ENCODE measurements at places on chromosomes 1 and 21. TPM values are rescaled to one million over a fixed set of nuclear protein-coding genes. Genes with fewer than 3 reads are reported as not detected.

GRCh38 chr1:63960326-63960725, 186.5 kb downstream of the ROR1 start:
- H3K36me3 ChIP-seq = no peaks in the 10 kb centered on the region
- DNase-seq = no peak
- H3K27ac ChIP-seq = no peak overlapping the region

DNA sequence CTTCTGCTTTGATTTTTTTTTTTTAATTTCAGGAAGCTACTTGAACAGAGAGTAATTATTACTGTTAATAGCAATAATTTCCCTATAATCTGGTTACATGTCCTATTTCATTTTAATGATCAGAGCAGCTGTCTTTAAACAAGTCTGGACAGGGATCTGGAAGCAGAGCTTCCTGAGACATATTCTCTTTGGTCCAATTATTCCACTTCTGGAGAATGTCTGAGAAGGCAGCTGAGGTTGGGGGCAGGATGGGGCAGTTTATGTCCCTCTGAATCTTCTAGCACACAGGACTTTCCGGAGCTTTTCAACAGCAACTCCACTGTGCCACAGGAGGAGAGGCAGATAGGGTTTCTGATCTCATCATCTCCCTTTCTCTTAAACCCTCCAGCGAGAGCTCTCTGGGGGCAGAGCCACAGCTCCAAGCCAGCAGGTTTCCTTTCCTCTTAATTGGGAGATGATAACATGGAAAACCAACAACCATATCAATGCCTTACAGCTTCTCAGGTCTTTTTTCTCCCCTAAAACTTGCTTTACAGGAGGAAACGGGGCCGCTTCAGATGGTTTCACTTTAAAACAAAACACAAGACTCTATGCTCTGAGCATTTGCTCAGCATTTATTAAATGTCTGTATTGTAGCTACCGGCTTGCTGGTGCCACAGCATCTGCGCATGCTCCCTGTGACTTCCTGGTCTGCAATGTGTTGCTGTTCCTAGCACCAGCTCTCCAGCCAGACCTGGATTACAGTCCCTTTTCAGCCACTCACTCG, 425.7 kb upstream of the USP24 start:
- DNase-seq = no peak
- no peaks in the 10 kb centered on the region for H3K27me3 ChIP-seq
- H3K4me3 ChIP-seq = no peak overlapping the region
- H3K27ac ChIP-seq = no peak overlapping the region
- H3K36me3 ChIP-seq = no peaks in the 10 kb centered on the region
- H3K4me1 ChIP-seq = no peaks in the 10 kb centered on the region

GRCh38 chr1:18735224-18735997, 104.8 kb downstream of the PAX7 start:
- no peaks in the 10 kb centered on the region for H3K27me3 ChIP-seq
- DNase-seq = no peak
- no peaks in the 10 kb centered on the region for H3K4me1 ChIP-seq
- H3K36me3 ChIP-seq = no peaks in the 10 kb centered on the region

The BCAR3 gene
- 6.1 TPM for polyA plus RNA-seq

The CNKSR1 gene
- polyA plus RNA-seq = 48.5 TPM

- no peak overlapping the region for H3K4me3 ChIP-seq
- DNase-seq = no peak
- no peaks in the 10 kb centered on the region for H3K36me3 ChIP-seq
- H3K4me1 ChIP-seq = no peaks in the 10 kb centered on the region
- H3K27ac ChIP-seq = no peak overlapping the region
These were observed 90.3 kb downstream of the NID1 start for GRCh38 chr1:235974616-235975015.

DNA sequence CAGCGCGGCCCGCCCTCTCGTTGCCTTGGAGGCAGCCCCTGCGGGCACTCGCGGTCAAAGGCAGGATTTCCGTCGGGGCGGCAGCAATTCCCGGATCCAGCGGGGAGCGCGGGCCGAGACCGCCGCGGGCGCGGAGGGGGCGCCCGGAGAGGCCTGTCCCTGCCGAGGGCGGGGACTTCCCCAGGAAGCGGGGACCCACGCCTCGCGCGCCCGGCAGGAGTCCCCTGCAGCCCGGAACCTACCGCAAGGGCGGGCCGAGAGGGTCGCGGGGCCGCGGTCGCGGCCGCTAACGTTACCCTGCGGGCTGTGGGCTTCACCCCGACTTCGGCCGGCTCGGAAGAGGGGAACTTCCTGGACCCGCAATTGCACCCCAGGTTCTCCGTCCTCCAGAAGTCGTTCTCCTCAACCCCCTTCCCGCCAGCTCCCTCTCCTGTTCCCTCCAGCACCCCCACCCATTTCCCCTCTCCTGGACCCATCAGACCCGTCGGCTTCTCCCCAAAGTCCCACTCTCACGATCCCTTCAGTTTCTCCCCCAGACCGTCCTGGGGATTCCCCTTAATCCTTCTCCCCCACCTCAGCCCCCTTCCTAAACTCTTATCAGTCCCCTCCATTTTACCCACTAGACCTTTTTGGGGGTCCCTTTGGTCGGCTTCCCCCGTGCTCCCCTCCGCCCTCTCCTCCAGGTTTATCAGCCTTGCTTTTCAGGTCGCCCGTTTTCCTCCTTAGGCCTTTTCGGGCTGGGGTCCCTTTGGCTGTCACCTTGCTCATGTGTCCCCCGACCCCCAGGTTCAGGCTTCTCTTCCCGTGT, 604 bp downstream of the FGR start:
- no peak for DNase-seq
- H3K4me1 ChIP-seq = no peaks in the 10 kb centered on the region
- no peak overlapping the region for H3K4me3 ChIP-seq

- no peaks in the 10 kb centered on the region for H3K36me3 ChIP-seq
- H3K27ac ChIP-seq = no peak overlapping the region
- DNase-seq = no peak
- no peaks in the 10 kb centered on the region for H3K4me1 ChIP-seq
- no peak overlapping the region for H3K4me3 ChIP-seq
These were observed 653.8 kb downstream of the SMYD3 start for GRCh38 chr1:245853291-245853690.

- H3K36me3 ChIP-seq = peaks cover 30% of the 10 kb centered on the region
- no peak for DNase-seq
- peaks cover 11% of the 10 kb centered on the region for H3K4me1 ChIP-seq
- H3K27me3 ChIP-seq = no peaks in the 10 kb centered on the region
- H3K4me3 ChIP-seq = no peak overlapping the region
- H3K27ac ChIP-seq = no peak overlapping the region
These were observed 4.5 kb downstream of the POLR3C start for GRCh38 chr1:145828367-145829026.

DNA sequence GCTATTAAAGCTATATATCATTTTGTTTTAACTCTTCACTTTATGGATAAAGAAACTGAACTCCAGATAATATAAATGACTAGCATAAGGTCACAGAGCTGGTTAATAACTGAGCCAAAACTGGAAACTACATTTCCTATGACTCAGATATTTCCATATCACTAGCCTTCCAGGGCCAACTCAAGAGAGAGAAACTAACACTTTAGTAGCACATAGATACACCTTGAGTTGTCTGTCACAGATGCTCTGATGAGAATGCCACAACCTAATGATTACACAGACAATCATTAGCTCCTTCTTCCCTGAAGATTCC, 40.7 kb downstream of the NME7 start:
- DNase-seq = no peak
- H3K27ac ChIP-seq = no peak overlapping the region
- no peaks in the 10 kb centered on the region for H3K4me1 ChIP-seq

The LRRC42 gene
- polyA plus RNA-seq = 5.2 TPM

Data from pancreas (tissue), 10 donors.